ENCODE measurements at places on chromosomes 7 and 10.

DNA sequence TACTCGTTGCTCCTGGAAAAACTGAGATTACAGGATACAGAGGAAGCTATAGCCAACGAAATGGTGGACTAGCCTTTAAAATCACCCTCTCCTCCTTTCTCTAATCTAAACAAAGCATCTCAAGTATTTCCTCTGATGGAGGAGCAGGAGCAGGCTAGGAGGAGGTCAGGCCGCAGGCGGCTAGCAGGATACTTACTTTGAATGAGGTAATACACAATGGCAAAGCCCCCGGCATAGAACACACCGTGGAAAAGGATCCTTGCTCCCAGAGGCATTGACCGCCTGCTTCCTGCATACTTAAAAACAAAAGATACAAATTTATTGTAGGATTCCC lies 64.4 kb downstream of the STK17A start:
- DNase-seq, result no peak

DNA sequence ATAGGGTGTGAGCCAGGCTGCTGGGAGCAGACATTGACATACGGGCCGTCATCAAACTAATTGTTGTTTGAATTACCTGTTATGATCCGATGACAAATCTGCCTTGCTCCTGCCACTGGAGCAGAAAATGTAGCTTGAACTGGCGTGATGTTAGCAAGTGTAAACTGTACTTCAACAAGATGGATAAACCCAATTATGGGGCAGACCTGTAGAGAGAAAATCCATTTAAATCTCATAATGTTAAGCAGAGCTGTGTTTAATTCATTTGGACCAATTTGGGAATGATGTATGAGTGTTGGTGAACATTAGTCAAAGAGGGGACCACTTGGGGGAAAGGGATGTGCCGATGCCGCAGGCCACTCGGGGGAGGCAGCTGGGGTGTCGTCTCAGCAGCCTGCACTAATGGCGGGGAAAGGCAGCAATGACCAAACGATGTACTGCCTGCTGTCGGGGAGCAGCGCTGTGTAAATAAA lies 27.4 kb downstream of the TCF7L2 start:
- DNase-seq, result no peak

GRCh38 chr10:30029164-30029871 lies 30.1 kb downstream of the JCAD start:
- DNase-seq, result no peak

DNA sequence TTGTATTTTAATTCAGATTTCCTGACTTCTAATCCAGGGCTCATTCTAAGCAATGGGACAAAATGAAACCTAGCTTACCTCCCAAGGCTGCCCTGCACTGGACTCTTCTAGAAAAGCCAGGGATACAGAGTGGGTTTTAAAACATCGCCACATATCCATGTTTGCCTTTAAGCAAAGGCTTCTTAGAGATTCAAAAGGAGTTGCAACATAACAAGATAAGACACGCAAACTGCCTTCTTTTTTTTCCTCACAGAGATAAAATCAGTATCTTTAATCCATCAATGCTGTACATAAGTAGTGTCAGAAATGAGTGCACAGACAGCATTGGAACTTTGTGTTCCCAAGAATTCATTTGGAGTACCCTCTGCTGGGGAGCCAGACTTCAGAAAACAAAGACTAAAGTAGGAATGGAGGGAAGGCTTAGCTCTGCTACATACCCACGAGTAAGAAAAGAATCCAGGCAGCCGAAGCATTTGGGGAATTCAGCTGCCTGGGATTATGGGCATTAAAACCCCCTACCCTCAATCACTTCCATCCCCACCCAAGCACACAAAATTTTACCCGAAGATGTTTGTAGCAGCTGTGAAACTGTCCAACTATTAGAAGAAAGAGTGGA lies 427.8 kb downstream of the ARL4A start:
- no peak for DNase-seq

DNA sequence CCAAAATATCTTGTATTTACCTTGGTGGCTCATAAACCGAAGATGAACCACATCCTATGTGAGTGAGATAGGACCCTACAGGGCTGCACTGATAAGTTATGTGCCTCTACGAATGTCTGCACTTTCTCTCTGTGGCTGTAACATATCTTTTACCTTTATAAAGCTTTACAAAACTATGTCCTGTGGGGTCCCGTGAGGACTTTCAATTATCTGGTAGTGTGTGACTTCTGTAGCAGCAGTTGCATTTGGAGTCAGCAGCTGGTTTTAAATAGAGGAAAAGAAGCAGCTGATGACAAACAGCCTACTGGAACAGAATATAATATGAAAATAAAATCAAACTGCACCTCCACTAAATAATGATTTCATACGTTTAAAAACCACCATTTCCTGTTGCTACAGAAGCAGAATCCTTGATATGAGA lies 222.4 kb upstream of the GNAI1 start:
- no peak for DNase-seq

- no peak for DNase-seq
These were observed 55.3 kb downstream of the TCAF1 start for GRCh38 chr7:143846692-143847091.

DNA sequence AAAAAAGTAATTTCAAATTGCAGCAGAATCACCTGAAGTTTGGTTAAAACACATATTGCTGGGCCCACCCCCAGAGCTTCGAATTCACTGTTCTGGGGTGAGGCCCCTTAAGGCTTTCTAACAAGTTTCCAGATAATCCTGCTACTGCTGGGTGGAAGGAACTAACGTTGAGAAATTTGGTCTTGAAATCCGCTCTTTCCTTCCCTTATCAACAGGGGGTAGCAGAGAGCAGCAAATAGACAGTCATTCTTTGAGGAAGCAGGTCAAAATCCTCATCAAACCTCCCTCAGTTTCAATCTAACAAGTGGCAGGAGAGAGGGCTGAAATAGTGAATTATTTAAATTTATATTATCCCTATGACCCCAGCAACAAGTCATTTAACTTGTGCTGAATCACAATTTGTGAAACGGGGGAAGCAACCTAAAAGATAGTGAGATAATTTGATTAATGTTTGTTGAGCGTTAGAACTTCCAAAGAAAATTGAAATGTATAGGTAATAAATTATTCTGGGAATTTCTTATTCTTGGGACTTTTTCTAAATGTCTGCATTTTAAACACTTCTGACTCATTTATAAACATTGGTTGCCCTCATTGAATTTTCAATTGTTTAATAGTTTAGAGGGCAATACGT lies 21.7 kb upstream of the MALSU1 start:
- no peak for DNase-seq

GRCh38 chr7:100623951-100624824 lies 11.8 kb downstream of the MOSPD3 start:
- no peak for DNase-seq

- no peak for DNase-seq
These were observed 44.3 kb downstream of the CACUL1 start for GRCh38 chr10:118710487-118710886.

GRCh38 chr7:55050281-55050680 lies 31.5 kb downstream of the EGFR start:
- DNase-seq, result no peak

DNA sequence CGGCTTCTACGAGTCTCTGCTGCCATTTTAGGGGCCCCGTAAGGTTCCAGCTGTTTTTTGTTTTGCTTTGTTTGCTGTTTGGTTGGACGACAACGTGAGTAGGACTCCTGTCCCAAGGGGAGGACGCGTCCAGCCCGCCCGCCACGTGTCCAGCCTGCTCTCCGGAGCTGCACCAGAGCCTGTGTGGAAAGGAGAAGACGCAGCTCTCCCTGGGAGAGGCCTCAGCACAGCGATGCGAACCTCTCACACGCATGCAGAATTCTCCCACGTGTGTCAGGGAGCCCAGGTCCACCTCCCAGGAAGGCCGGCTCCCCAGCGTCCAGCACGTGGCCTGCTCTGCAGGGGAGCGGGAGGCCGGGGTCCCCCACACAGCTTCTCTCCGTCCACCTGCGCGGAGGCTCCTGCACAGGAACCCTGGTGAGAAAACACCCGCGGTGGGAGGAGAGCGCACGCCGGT lies 36.4 kb upstream of the DNAJB6 start:
- DNase-seq, result no peak

GRCh38 chr7:94972296-94972695 lies 64.9 kb downstream of the PPP1R9A start:
- no peak for DNase-seq

- no peak for DNase-seq
These were observed 100.5 kb downstream of the ADRA2A start for GRCh38 chr10:111177379-111177778.

DNA sequence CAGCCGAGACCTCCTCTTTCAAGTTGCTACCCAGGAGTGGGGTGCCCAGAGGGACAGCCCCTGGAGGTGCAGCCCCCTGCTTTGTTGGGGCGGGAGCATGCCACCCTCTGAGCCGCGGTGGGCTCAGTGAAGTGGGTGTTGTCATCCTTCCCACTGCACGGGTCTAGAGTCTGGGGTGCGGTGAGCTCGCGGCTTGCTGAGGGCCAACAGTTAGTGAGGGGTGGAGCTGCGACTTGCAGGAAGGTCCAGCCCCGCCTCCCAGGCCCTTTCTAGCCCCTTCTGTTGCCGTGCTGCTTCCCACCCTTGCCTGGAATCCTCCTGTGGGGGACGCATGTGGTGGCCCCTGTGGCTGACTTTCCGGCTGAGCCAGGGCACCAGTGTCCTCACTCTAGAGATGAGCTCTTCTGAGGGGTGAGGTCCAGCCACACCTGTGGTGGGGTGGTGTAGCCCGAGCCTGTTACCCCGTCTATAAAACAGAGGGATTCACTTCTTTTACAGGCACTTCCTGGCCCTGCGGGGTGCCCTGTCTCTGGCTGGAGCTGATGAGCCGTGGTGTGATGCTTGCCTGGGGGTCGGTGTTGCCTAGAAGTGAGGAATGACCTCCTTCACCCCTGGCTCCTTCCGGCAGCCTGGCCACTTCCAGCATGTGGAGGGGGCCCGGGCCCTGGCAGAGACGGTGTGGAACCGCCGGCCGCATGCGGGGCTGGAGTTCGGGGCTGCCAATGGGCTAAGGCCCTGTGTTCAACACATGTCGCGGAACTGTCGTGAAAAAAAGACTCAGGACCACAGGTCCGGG lies 127.9 kb downstream of the FAM53B start:
- DNase-seq, result no peak

GRCh38 chr10:13365243-13365642 lies 17.1 kb upstream of the SEPHS1 start:
- DNase-seq, result no peak

DNA sequence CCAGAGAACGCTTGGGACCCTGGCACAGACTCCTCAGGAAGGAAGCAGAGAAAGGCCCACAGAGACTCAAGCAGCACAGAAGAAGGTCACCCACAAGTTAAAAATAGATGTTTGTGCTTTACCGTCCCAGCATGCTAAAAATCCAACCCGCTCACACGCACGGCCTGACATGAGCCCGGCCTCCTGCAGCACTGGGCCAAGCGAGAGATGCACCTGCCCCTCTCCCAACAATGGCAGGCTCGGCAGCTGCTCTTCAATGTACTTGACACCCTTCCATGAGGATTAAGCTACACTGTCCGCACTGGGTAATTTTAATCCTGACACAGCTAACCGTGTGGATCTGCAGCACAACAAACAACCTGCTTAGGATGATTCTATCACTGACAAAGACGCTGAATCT lies 9.3 kb downstream of the DIP2C start:
- DNase-seq, result no peak

- no peak for DNase-seq
These were observed 251.5 kb downstream of the BICC1 start for GRCh38 chr10:58764087-58764747.

GRCh38 chr10:2137549-2138174 lies 400.3 kb upstream of the ADARB2 start:
- no peak for DNase-seq

GRCh38 chr10:4162571-4163286 lies 377.7 kb upstream of the KLF6 start:
- DNase-seq, result no peak

- DNase-seq, result no peak
These were observed 9.6 kb downstream of the EMX2 start for GRCh38 chr10:117552156-117552631.

- peak; percentile 7 for DNase-seq
These were observed 25.2 kb downstream of the ADAP1 start for GRCh38 chr7:929311-929711.

- DNase-seq, result no peak
These were observed 393.6 kb upstream of the CELF2 start for GRCh38 chr10:10623958-10624566.

- no peak for DNase-seq
These were observed 103.1 kb upstream of the PCBD1 start for GRCh38 chr10:70991140-70992124.

GRCh38 chr10:101287997-101288635 lies 58.9 kb upstream of the LBX1 start:
- DNase-seq, result no peak

DNA sequence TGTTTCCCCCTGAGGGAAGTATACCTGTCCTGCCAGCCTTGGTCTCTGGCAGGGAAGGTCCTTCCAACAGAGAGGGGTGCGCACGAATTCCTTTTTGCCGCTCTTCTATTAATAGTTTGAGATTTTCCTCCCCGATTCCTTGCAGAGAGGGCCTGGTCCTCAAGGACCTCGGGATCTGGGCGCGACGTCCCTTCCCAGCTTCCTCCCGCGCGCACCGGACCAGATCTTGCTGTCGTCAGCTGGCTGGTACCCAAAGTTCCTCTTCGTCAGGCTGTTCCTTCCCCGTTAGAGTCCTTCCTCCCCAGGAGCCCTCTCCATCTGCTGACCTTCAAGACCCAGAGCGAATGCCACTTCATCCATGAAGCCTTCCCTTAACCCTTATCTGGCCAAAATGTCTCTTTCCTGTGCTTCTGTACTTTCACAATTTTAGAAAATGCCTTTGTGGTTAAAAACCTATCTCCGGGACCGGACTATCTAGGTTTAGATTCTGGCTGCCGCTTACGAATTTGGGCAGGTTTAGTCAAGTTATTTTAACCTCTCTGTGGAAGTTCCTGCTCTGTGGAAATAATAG lies 851 bp upstream of the GOT1 start:
- DNase-seq, result peak; percentile 86

DNA sequence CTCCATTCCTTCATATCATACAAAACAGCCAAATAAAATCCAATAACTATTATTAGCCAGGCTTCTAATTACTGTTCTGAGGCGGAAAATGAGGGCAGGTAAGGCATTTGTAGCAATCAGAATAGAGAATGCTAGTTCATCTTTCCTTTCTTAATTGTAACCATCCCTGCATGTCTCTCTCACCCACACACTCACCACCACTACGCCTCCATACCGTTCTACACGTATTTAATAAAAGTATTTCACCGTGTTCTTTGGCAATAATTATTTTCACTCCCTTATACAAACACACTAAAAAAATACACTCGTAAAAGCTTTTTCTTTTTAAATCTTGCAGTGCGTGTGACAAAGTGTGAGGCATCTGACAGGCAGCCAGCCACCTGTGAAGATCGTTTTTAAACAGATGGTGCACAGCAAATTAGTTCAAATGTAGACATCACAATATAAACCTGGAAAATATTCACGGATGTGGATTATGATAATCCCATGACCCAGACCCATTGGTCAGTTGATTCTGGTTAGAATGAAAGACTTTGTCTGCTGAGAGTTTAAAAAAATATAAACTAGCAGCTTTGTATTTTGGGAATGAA lies 653.6 kb downstream of the REEP3 start:
- no peak for DNase-seq
